SJSA1 (cell line): ENCODE measurements at places on chromosomes 1 and 21. TPM values are rescaled to one million over a fixed set of nuclear protein-coding genes. Genes with fewer than 3 reads are reported as not detected.

The KCNA2 gene
- total RNA-seq, result not detected in 2 replicates

DNA sequence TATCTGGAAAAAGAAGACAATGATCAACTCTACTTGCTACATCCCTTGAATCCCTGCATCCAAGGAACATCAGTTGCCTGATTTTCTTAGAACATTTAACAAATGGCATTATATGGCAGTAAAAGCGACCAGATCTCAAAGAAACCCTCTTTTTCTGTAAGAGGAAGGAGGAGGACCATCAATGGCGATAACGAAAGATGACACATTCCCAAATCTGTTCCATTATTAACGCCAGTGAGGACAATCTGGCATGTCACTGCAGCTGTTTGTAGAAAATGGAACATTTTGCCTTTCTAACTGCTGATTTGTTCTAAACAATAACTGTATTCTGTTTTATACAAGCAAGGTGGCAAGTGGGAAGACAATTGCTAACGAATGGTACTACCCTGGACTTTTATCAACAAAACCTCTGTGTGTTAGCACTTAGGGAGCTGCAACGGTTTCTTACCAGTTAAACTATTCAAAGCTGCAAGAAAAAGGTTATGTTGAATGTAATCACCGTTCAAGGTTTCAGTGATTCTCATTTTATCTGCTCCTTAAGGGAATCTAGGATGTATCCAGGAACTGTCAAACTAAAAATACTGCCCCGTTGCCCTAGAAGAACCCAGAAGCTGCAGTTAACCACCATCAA, 251.9 kb downstream of the SDCCAG8 start:
- no peak for DNase-seq

DNA sequence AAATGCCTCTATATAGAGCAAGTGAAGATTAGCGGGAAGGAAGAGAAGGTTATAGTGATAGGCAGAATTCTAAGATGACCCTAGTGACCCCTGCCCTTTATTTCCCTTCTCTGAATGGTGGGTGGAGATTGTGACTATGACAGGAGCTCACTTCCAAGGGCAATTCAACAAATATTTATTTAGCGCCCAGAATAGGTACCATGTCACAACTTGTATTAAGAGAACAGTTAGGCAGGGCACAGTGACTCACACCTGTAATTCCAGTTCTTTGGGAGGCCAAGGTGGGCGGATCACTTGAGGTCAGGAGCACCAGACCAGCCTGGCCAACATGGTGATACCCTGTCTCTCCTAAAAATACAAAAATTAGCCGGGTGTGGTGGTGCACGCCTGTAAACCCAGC, 236.0 kb upstream of the POGK start:
- DNase-seq, result no peak

The SLC25A33 gene
- 15.2 and 15.4 TPM in 2 replicates for total RNA-seq

The SPATA45 gene
- total RNA-seq, result not detected in 2 replicates

The OR2T11 gene
- not detected in 2 replicates for total RNA-seq
